ENCODE measurements at places on chromosomes 2 and 18.

DNA sequence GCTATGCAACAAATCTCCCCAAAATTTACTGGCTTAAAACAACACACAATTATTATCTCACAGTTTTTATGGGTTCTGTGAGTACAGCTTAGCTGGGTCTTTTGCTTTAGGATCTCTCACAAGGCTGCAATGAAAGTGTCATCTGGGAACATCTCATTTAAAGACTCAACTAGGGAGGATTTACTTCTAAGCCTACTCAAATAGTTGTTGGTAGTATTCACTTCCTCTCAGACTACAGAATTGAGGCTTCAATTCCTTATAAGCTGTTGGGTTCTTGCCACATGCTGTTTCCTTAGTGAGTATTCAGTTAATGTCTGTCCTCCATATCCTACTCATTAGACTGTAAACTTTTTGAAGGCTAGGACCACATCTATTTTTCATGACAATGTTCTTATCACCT, 72.3 kb downstream of the MDH1 start:
- DNase-seq, result no peak

GRCh38 chr2:26562811-26563645, 78.1 kb downstream of the CIB4 start:
- no peak for DNase-seq

- DNase-seq, result no peak
Observed at GRCh38 chr2:107078584-107078983, 192.6 kb upstream of the ST6GAL2 start.

DNA sequence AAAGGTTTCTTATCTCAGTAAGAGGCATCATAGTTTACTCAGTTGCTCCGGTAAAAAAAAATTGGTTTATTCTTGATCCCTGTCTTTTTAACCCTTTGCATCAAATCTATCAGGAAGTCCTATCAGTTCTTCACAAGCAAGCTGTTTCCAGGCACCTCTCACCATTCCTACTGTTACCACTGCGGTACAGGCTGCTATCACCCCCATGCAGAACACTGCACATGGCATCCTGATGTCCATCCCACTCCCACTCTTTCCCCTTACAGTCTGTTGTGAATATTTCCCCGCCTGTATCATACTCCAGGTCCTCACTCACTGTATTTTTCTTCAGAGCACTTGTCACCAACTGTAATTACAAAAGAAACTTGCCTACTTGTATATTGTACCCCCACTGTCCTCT, 5.3 kb upstream of the CNRIP1 start:
- DNase-seq, result no peak

GRCh38 chr2:73072129-73072395, 550 bp upstream of the SFXN5 start:
- no peak for DNase-seq
